Urinary bladder (tissue), 4 donors: ENCODE measurements at places on chromosomes 4 and X. TPM values are rescaled to one million over a fixed set of nuclear protein-coding genes. Genes with fewer than 3 reads are reported as not detected.

Gene YY2
- 4.2 TPM for total RNA-seq

DNA sequence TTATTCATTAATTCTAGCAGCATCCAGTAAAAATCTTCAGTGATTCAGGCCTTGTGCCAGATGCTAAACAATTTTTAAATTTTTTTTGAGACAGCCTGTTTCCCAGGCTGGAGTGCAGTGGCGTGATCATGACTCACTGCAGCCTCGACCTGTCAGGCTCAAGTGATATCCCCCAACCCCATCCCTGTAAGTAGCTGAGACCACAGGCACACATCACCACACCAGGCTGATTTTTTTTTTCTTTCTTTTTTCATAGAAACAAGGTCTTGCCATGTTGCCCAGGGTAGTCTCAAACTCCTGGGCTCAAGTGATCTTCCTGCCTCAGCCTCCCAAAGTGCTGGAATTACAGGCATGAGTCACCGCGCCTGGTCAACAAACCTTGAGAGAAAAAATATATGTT, 705.5 kb downstream of the ARAP2 start:
- DNase-seq = no peak

GRCh38 chrX:69077895-69078455, 87.3 kb downstream of the PJA1 start:
- DNase-seq = no peak

DNA sequence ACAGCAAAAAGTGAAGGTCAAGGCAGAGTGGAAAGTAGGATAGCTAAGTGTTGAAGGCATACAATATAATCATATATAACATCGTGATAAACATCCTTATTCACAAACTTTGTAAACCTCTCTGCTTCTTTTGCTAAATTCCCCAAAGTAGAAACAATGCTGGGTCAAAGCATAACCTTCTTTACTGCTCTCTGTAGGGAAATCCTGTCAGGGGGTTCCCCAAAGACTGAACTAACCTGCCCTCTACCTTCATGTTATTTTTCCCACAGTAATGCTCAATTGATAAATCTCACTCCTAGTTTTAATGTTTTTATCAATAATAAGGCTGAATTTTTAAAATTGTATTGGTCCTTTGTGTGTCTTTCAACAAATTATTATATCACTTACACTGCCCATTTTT, 55.7 kb downstream of the DCHS2 start:
- no peak for DNase-seq

DNA sequence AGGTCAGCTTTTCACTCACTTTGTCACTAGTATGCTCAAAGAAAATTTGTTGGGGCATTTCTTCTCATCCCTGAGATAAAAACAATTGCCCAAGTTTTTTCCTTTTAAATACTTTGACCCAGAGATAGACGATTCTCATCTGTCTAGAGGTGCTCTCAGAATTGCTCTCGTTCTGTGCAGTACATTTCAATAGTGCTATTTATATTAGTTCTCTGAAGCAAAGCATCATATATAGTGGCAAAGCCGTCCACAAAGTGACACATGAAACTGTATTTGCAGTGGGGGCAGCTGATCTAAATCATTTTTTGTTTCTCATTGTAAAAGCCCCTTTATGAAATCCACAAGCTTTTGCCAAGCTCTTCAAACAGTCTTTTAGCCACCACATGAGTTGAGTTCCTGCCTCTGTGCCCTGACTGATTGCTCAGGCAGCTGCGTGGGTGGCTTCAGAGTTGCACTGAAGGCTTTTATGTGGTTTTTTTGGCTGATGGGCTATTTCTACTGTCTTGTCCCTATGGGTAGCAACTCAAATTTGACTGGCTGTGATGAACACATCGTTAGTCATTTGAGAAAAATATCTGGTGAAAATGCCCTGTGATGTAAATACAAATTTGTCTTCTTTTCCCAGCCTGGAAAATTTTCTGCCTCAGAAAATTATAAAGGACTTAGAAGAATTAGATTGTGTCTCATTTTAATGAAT, 119.1 kb upstream of the OTUD4 start:
- no peak for DNase-seq

- no peak for DNase-seq
Measured at GRCh38 chr4:73450398-73451004, 14.5 kb downstream of the AFP start.
